NCI-H187 (cell line): ENCODE measurements at places on chromosomes 16 and 17.

GRCh38 chr17:27449541-27449940 lies 6.7 kb upstream of the KSR1 start:
- no peak for DNase-seq

DNA sequence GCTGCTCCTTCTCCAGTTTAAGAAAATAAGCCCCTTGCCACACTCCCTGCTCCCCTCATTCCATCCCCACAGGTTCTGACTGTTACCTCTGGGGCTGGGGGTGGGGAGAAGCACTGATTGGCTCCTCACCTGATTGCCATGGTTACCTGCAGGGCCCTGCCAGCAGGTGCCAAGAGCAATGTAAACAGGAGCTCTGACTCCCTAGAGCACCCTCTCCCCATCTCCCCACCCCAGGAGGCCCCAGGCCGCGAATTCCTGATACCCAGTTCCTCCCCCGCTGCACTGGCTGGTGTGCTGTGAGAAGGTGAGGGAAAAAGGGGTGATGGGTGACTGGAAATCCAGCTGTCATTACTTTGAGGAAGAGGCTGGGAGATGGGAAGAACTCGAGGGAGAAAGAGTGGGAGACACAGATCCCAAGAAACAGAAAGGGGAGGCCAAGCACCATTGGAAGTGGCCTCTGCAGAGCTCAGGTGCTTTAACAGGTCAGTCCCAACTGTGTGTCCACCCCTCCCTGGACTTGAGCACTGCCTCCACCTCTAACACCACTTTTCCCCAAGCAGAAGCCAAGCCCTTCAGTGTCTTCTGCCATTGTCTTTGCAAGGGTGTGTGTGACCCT lies 4.5 kb downstream of the PCGF2 start:
- no peak for DNase-seq

GRCh38 chr16:57569306-57569946 lies 27.0 kb downstream of the ADGRG5 start:
- DNase-seq = no peak

GRCh38 chr16:78638371-78638770 lies 538.9 kb downstream of the WWOX start:
- DNase-seq = peak; percentile 26

- no peak for DNase-seq
Measured at GRCh38 chr16:13307255-13307654, 405.9 kb downstream of the SHISA9 start.

- no peak for DNase-seq
Measured at GRCh38 chr16:814974-815373, 14.4 kb upstream of the GNG13 start.

DNA sequence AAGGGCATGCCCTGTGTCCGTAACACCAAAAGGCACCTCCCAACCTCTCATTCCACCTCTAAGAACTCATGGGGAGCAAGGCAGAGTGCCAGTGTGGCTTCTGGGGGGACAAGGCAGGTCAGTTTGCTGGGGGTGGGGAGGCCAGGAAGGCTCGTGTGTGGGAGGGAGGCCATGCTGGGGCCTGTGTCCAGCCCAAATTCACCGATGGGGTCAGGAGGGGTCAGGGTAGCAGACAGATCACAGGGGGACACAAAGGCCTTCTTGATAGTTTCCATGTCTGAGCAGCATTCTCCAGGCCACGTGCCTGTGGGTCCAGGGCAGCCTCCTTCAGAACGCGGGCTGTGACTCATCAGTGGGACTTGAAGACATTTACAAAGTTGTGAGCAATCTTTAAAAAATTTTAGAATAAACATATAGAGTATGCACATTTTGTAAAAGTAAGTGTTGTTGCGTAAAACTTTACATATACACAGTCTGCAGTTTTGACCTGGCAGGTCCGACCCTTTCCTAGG lies 20.9 kb downstream of the SPACA3 start:
- no peak for DNase-seq

GRCh38 chr17:4833941-4834680 lies 971 bp downstream of the MINK1 start:
- no peak for DNase-seq

DNA sequence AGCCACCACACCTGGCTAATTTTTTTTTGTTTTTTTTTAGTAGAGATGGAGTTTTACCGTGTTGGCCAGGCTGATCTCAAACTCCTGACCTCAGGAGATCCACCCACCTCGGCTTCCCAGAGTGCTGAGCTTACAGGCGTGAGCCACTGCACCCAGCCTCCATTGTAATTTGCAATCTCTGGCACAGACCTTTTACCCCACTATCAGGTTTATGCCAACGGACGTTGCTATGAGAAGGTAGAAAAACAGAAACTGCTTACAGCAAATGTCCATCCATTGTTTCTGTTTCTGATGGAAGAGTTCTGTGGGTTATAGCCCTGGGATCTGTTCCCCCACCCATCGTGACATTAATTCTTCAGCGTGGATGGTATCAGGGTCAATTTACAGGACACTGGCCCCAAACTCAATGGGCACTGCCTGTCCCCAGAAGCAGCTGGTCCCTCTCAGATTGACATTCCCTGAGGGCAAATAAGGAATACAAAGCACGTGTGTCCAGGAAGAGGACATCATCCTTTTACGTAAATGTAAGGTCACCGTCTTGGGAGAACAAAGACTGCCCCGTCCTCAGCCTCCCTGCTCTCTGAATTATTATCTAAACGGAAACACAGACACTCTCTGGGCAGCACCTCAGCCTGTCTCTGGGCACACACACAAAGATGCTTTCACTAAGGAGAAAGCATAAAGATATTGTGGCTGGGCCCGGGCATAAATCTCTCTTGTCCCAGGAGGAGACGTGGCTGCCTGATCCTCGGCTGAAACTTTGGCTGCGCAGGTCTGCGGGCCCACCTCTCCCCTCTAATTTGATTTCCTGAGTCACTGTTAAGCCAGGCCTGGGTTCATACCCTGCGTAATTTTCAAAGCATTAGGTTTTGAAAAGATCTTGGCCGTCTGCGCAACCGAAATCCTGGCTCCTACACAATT lies 5.2 kb downstream of the KCNG4 start:
- no peak for DNase-seq

DNA sequence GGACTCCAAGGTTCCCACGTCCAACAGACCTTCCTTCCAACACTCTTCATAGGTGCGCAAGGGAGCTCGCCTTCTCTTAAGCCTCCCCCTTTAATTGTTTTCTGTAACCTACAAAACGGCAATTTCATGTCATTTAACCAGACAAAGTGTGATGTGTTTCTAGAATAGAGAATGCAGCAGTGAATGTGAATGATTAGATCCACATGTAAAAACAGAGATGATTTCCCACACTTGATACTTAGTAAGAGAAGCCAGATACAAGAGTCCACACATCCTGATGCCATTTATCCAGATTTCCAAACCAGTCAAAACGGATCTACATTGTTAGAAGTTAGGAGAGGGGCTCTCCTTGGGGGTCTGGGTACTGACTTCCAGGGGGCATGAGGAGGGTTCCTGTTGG lies 89.3 kb downstream of the IRF8 start:
- DNase-seq = no peak

- no peak for DNase-seq
Measured at GRCh38 chr16:85605912-85606841, 6.9 kb upstream of the GSE1 start.

- peak; percentile 46 for DNase-seq
Measured at GRCh38 chr17:51739245-51739886, 419.1 kb downstream of the CA10 start.

GRCh38 chr16:10668322-10669045 lies 26.2 kb downstream of the TEKT5 start:
- DNase-seq = no peak

GRCh38 chr17:41917679-41918313 lies 955 bp downstream of the ACLY start:
- DNase-seq = peak; percentile 23

- no peak for DNase-seq
Measured at GRCh38 chr16:48538746-48539484, 71.1 kb downstream of the N4BP1 start.

- DNase-seq = peak; percentile 64
Measured at GRCh38 chr16:68445458-68445857, 2.9 kb downstream of the SMPD3 start.

DNA sequence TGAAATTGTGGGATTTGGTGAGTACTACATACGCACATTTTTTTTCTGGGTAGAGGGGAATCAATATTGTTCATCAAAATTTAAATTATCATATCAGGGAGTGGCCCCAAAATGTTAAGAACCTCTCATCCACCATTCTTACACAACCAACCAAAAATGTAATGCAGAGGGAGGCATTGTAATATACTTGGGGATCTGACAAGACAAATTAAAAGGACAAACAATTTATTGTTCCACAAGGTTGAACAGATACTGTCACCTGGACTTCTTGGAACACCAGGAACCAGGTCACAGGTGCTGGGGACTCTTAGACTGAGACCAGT lies 14.7 kb upstream of the HOXB9 start:
- DNase-seq = no peak

- DNase-seq = no peak
Measured at GRCh38 chr17:19238167-19238505, 970 bp downstream of the EPN2 start.

GRCh38 chr16:70662991-70663523 lies 16.7 kb downstream of the IL34 start:
- DNase-seq = no peak

DNA sequence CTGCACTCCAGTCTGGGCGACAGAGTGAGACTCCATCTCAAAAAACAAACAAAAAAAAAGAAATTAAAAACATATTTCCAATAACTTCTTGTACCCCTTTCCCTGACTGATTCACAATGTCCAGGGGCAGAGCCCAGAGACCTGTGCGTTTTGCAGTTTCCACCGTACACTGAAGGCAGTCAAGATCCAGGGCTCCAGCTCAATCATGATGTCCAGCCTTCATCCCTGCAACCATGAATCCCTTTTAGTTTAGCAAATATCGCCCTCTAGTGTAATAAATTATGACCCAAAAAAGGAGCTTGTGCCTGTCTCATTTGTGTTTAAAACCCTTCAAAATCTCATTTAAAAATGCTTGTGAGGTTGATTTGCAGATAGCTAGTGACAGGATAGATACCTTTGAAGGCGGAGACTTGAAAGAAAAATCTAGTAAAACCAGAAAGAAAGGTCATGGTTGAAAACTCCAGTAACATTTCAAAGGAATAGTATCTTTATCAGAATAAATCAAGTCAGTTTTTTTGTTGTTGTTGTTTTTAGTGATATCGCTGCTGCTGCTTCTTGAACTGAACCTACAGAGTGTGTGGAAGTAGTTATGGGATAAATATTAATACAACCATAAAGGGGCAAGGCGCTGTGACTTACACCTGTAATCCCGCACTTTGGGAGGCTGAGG lies 3.7 kb upstream of the ERN1 start:
- peak; percentile 21 for DNase-seq

DNA sequence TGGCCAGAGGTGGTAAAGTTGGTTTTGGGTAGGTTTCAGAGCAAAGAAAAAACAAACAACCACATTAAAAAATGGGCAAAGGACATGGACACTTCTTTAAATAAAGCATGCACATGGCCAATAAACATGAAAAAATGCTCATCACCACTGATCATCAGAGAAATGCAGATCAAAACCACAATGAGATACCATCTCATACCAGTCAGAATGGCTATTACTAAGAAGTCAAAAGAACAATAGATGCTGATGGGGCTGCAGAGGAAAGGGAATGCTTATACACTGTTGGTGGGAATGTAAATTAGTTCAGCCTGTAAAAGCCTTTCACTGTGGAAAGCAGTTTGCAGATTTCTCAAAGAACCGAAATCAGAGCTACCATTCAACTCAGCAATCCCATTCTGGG lies 598.4 kb upstream of the SOX9 start:
- no peak for DNase-seq

- no peak for DNase-seq
Measured at GRCh38 chr16:979147-979546, 2.4 kb upstream of the SOX8 start.

- DNase-seq = no peak
Measured at GRCh38 chr17:63390090-63390489, 56.0 kb downstream of the CYB561 start.

DNA sequence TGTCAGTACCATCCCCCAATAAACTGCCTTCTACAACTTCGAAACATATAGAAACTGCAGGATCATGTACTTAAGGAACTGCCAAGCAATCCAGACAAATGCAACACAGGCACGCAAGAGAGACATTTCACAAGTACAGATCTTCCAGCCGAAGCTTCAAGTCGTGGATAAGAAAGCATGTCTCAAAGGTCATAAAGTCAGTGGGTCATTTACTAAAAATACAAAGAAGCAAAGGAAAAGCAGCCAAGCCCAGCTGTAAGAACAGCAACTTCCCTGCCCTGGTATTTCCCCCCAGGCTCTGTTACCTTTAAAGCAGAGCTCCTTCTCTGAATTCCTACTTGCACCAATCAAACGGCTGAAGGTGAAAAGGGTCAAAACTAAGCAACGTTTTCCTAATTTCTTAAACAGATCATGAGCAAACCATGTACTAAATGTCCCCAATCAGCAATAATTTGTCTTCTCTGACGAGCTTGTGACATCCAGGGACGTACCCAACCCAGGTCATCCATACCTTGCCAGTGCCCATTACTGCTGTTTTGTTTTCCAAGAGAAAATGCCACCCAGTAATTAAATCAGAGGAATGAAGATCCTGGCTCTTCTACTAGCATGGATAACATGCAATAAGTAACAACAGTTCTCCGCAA lies 1.7 kb downstream of the AKTIP start:
- DNase-seq = no peak

- DNase-seq = no peak
Measured at GRCh38 chr17:44829523-44830358, at the start of gene GJC1. GJC1 (minus strand) TSS chr17:44830287; CDS start chr17:44805817, 24,470 bp downstream.

GRCh38 chr17:43620581-43620980 lies 41.1 kb downstream of the MEOX1 start:
- no peak for DNase-seq

GRCh38 chr17:72273289-72274056 lies 152.7 kb downstream of the SOX9 start:
- no peak for DNase-seq

- no peak for DNase-seq
Measured at GRCh38 chr17:77375917-77376651, 235.3 kb downstream of the SEC14L1 start.

DNA sequence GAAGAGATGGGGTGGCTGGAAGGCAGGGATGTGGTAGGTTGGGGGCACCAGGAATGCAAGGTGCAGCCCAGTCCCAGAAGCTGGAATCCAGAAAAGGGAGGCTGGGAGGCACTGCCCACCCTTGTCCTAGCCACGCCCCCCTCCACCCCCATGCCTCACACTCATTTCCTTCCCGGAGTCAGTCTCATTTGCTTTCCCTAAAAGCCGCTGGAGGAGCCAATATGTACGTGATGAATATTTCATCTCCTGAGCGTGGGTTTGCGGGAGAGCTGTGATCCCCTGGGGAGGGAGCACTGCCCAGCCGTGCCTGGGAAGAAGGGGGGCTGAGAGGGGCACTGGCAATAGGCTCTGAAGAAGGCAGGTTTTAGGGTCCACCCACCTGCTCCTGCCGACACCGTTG lies 124.5 kb upstream of the LHX1 start:
- DNase-seq = no peak

- no peak for DNase-seq
Measured at GRCh38 chr17:69058165-69058564, 2.6 kb downstream of the ABCA9 start.
